ENCODE measurements at places on chromosomes 2 and 18.

DNA sequence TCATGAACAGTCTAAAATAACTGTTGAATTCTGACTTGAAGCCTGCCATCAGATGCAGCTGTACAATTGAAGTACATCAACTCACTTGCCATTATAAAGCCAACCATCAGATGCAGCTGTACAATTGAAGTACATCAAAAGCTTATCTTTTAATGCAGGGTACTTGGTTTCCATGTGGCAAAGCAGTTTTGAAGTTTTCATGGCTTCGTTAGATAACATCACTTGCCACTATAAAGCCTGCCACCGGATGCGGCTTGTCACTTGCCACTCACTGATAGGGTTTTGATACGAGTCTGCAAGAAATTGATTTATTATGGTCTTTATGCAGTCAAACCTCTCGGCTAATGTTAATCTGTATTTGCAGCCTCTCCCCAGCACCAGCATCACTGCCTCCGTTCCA, 1605.8 kb downstream of the SUCLG1 start:
- no peak for DNase-seq

DNA sequence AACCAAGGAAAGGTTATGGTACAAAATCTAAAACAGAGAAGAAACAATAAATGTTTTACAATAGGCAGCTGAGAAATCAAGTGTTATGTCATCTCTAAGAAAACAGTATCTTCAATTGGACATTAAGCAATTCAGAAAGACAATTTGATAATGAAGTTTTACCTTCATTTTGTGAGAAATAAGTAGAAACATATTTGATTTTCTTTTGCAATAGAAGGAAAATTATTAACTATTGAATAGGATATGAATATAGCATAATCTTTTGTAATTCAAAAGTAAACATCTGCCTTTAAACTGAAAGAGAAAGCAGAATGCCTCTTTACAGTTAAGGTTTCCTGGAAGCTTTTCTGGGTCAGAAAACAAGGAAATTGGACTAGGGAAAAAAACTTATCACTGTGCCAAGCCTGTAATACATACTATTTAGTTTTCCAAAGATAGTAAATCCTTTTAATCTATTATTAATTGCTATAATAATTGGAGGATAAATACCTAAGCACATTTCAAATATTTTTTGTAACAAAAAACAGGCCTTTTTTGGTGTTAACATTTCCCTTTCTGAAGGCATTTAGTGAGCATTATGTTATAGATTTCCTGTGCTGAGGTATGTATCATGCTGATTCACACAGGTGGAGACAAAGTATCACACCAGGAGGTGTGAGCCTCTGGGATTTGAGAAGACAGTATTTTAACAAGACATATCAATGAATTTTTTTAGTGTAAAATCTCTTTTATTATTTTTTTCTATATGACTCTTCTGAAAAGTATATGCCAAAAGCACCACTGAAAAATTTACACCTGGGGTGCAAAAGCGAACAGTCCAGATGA, 947.0 kb upstream of the CDH2 start:
- DNase-seq, result no peak

DNA sequence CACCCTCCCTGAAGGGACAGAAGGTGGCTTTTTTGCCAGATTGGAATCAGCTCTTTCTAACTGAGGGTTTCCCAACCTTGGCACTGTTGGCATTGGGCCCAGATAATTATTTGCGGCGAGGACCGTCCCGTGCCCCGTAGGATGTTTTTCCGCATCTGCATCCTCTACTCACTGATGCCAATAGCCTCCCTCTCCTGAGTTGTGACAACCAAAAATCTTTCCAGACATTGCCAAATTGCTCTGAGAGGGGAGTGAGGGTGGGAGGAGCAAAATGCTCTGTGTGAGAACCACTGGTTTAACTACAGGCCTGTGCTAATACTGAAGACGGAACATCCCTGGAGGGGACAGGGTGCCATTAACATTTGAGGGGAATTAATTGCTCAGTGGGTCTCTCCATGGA, 33.6 kb upstream of the GLI2 start:
- DNase-seq, result no peak

- no peak for DNase-seq
Measured at GRCh38 chr2:20645761-20646160, 5.1 kb downstream of the HS1BP3 start.

DNA sequence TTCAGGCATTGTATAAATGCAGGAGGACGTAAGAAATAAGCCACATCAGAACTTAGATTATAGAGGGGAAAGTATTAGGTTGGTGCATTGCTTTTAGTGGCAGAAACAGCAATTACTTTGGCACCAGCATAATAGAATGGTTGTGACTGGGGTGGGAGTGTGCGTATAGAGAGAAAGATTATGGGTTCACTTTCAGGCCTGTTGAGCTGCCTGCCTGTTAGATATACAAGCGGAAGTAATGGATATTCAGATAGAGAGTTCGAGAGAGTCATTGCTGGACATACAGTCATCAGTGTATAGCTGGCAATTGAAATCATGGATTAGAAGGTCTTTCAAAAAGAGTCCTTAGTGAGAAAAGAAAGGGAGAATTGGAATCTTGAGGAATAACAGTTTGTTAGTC, 139.2 kb upstream of the MYO3B start:
- no peak for DNase-seq

GRCh38 chr2:65081232-65081685, 25.0 kb downstream of the CEP68 start:
- no peak for DNase-seq

DNA sequence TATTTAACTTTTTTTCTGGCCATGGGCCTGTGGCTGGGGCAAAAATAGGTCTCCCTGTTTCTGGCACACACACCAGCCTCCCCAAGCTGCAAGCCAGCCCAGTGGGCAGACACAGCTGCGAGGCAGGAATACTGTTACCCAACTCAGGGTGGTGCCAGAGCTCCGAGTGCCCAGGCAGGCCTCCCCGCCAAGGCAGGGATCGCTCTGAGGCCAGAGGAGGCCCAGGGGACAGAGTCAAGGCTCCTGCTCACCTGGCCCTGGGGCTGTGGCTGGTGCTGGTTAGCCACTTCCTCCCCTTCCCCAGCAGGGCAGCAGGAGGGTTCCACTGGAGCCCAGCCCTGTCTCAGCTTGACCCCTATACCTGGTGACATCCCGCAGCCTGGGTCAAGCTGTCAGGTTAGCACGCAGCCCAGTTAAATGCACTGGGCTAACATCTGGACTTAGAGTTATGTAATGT, 67.1 kb upstream of the EPAS1 start:
- DNase-seq, result no peak
